ENCODE measurements at places on chromosomes 4 and X. TPM values are rescaled to one million over a fixed set of nuclear protein-coding genes. Genes with fewer than 3 reads are reported as not detected.

The PRDX4 gene
- total RNA-seq, result 267 TPM

The HMGB2 gene
- total RNA-seq, result 118 TPM

The UCHL1 gene
- total RNA-seq, result 959 TPM

The ARX gene
- total RNA-seq, result 0.49 TPM

The F9 gene
- total RNA-seq, result not detected

The MMAA gene
- total RNA-seq, result 0.98 TPM

The DMRTC1B gene
- total RNA-seq, result 0.13 TPM

The FGG gene
- 5.1 TPM for total RNA-seq

The ZNF711 gene
- total RNA-seq, result 1.1 TPM

The ARR3 gene
- total RNA-seq, result not detected

The BTC gene
- 1.3 TPM for total RNA-seq

The CENPVL1 gene
- not detected for total RNA-seq

The POLN gene
- 1.1 TPM for total RNA-seq

The ATP2B3 gene
- total RNA-seq, result not detected

The C4orf50 gene
- total RNA-seq, result not detected

The TECRL gene
- total RNA-seq, result not detected

The LEF1 gene
- total RNA-seq, result not detected

The CSN1S1 gene
- not detected for total RNA-seq

The CCDC149 gene
- total RNA-seq, result 2.1 TPM

The CXCL13 gene
- not detected for total RNA-seq

The ZCCHC13 gene
- total RNA-seq, result not detected

The MED12 gene
- total RNA-seq, result 14.3 TPM

The EMCN gene
- not detected for total RNA-seq

The GLUD2 gene
- 2.4 TPM for total RNA-seq

The MAGED4 gene
- 11.3 TPM for total RNA-seq

The IL2 gene
- total RNA-seq, result not detected

The FAM241A gene
- 0.53 TPM for total RNA-seq
